ENCODE measurements at places on chromosomes 3 and 15.

GRCh38 chr3:142278451-142278850 lies 53.1 kb upstream of the GK5 start:
- DNase-seq: no peak

- no peak for DNase-seq
These were observed 4.1 kb upstream of the PSMA4 start for GRCh38 chr15:78536134-78536533.

DNA sequence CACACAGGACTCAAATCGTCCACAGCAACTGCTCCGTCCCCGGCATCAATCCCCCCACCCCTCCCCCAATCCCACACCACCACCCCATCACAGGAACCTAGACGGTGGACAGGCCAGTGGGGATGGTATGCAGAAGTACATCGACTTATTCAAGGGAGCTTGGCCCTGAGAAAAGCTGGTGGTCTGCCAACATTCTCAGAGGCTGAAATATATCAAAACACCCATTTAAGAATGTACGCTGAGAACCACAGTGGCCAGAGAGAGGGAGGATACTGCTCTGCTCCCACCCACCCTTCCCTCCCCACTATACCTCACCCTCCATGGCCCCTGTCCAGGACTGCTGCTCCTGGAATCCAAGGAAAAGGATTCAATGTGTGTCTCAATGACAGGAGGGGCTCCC lies 12.4 kb upstream of the USP3 start:
- DNase-seq: no peak

DNA sequence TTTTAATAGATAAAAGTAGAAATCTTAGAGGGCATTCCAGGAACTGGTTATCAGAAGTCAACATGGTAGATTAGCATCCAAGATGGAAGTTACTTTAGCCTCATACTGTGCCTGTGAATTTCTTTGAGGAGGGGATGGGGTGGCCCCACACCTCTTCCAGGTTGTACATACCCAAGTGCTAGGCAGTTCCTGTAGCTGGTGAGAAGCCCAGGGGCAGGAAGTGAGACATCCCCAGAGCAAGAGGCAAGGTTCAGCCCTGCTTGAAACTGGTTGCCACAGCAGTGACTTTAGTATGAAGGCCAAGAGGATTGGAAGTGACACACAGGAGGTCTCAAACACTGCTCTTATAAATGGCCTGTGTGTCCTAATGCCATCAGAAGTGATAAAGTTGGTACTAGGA lies 11.9 kb downstream of the GTPBP8 start:
- no peak for DNase-seq

GRCh38 chr3:114119776-114120175 lies 59.1 kb downstream of the DRD3 start:
- DNase-seq: no peak

DNA sequence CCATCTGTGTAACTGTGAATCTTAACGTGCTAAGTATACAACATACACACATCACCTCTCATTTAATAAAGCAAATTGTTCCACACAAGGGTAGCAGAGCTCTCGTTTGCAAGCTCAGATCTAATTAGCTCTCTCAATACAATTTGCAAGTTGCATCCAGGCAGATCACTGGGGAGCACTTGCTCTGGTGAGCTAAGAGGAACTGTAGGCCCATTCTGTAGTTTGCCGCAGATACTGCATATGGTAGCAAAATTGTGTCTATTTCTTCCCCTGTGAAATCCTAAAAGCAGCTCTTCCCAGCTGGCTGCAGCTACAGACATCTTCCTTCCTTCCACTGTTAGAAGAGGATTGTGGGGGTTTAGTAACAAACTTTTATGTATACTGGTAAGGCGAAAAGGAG lies 288.7 kb upstream of the ADAMTS9 start:
- no peak for DNase-seq

DNA sequence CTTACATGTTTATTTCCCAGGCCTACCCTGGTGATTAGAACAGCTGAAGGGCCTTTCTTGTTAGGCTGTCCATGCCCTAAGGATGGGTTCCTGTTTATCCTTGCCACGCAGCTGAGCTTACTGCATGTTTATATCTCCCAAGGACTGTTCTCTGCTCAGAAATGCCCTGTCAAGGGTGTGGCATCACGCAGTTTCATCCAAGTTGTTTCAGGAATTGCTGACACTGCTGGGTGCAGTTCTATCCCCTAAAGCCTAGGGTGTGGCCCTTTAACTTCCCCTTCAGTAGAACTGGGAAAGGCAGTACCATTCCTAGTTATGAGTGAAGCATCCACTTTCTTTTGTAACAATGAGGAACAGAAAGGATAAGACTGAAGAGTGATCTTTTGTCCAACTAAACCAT lies 5.0 kb downstream of the ELL3 start:
- no peak for DNase-seq

- no peak for DNase-seq
These were observed 10.6 kb downstream of the UBR1 start for GRCh38 chr15:43095243-43095642.

GRCh38 chr3:156630773-156631093 lies 43.7 kb upstream of the TIPARP start:
- no peak for DNase-seq
